Activated CD4-positive, CD25-positive, alpha-beta regulatory T cell treated with anti-CD3 and anti-CD28 coated beads, Interleukin-2, amount 50 U/mL, for 24 hours (primary cell): ENCODE measurements at places on chromosomes 5 and 9.
A peak's percentile ranks its signal among the peaks of the same experiment; 100 is the strongest.

DNA sequence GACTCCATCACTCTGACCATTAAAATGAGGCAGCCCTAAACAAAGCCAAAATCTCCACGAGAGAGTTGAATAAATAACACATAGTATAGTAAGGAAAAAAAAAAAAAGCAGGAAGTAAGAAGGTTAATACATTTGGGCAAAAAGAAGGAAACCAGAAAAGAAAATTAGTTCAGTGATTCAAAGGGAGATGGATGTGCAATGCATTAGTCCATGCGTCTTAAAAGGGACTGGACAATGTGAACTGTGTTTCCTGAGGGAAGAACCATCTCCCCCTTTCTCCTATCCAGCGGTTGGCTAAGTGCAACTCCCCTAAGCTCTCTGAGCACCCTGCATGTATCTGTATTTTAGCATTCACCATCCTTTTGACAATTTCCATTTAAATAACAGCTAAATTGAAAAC, 1.4 kb downstream of the ANKRA2 start:
- no peak for ATAC-seq

- no peak for ATAC-seq
Observed at GRCh38 chr5:92514896-92515295, 1066.1 kb downstream of the NR2F1-AS1 start.

DNA sequence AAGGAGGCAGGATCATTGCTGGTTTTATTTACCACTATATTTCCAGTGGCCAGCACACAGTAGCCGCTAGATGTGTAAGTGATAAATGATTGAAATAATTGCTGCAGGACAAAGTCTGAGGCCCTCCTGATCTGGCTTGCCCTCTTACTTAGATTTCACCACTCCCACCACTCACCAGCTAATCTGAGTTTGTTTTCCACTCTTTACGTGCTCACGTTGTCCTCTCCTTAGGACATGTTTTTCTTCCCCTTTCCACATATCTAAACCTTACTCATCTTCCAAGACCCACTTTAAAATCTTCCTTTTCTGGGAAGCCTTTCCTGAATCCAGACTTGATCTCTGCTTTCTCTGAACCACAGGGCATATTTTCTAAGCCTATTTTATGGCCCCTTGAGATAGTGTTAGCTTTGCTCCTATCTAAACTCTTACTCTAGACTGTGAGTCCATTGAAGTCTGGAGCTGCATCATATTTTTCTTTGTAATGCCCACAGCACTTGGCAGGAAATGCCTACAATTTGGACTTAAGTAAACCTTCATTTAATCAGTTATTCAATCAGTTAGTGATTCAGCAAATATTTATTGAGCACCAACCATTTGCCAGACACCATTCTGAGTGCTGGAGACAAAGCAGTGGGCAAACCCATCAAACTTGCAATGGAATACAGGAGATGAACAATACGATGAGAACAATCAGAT, 2.4 kb downstream of the TLR4 start:
- no peak for ATAC-seq

DNA sequence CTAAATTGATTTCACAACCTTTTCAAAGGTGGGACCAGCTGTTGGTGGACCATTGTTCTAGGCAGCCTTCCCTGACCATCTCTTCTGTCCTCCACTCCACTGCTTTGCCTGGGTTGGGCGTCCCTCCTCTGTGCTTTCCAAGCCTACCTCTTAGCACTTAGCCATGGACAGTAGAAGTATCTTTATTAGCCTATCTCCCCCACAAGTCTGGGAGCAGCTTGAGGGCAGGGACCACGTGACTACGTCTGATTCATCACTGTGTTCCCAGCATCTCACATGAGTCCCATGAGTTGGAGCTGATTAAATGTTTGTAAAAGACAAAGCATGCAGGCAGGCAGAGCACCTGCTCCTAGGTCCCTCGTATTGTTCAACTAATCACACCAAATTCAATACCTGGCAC, 20.9 kb downstream of the MORN5 start:
- ATAC-seq = no peak

DNA sequence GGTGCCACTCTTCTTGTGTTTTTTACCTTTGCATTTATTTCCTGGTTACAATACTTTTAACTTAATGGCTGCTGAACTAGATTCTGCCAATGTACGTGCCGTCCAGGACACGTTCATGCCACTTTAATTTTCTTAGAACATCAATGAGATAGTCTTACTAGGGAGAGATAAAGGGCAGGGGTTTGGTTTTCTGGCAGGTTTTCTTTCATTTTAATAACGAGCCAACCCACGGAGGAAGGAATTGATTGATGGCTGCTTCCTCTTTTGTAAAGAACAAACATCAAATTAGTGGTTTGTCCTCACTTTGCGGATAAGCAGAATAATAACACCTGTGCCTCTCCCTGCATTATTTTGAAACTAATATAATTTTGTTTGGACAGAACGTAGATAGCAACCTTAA, 135.7 kb downstream of the DOCK8 start:
- no peak for ATAC-seq

GRCh38 chr5:170597109-170597751, 93.4 kb downstream of the KCNIP1 start:
- peak; percentile 73 for ATAC-seq

GRCh38 chr5:52725065-52725746, 62.5 kb upstream of the ITGA1 start:
- peak; percentile 88 for ATAC-seq

- no peak for ATAC-seq
Observed at GRCh38 chr9:104907278-104907951, 20.5 kb downstream of the ABCA1 start.

DNA sequence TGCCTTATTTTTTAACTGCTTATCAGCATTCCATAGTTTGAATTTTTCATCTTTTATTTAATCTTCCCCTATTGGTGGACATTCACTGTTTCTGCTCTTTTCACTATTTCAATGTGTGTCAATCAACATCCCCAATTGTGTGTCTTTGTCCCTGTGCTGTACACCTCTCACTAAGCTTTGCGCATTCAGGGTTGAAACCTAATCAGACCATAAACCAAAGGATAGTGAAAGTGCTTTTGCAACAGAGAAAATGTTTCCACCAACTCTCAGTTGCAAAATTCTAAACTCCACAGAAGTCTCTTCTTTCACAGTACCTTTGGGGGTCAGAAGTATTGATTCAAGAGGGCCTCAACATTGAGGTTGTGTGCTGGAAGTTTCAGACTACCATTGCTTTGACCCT, 127.1 kb upstream of the SAP30L start:
- no peak for ATAC-seq

DNA sequence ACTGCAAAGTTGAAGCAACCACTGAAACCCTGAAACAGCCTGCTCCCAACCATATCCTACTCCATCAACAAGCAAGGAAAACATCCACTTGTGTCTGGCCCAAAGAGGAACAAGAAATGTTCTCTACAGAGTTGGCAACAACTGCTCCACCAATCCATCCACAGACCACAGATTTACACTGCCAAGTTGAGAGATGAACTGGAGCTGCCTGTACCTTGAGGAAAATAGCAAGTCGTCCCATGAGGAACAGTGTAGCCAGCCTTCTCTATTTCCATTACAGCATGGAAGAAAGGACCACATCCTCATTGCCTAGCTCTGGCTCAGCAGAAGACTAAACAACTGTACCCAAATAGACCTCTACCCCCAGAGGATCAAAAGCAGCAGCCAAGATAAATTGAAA, 60.4 kb downstream of the DEPDC1B start:
- no peak for ATAC-seq

DNA sequence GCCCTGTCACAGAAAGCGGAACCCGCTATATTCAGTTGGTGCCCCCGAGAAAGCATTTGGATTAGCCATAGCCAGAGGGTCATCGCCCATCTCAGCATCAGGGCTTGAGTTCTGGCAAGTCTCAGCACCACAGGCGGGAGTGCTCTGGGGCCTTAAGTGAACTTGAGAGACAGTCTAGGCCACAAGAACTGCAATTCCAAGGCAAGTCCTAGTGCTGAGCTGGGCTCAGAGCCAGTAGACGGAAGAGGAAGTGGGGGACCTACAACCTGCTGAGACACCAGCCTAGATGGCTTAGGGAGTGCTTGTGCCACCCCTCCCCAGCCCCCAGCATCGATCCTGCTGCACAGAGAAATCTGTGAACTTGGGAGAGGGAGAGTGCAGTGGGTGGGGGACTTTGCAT, 594.9 kb downstream of the CCDC171 start:
- ATAC-seq = no peak

- ATAC-seq = no peak
Observed at GRCh38 chr5:7615566-7616061, 219.7 kb downstream of the ADCY2 start.

DNA sequence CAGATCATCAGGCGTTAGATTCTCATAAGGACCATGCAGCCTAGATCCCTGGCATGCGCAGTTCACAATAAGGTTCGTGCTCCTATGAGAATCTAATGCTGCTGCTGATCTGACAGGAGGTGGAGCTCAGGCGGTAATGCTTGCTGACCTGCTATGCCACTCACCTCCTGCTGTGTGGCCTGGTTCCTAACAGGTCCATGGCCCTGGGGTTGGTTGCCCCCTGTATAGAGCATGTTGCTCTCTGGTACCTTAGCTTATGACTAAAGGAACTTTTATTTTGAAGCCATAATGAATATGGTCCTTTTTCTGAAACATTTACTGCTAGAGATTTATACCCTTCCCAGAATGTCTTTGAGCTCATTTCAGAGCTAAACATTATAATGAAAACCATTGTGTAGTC, 3.1 kb downstream of the MAN2A1 start:
- no peak for ATAC-seq

DNA sequence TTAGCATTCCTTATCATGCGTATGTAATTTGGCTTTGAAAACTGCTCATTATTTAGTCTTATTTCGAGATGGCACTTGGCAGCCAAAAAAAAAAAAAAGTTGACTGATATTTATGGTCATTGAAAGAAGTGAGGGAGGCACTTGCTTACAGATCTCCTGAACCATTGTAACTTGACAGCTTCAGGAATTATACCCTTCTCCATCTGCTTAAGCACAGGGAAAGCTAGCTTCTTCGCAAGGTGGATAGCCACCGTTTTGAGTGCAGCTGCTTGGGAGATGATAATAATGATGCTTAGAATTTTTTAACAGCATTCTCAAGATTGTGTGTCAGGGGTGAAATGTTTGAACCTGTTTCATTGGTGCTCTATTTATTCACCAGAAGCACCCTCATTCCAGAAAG, 116.1 kb downstream of the GIN1 start:
- no peak for ATAC-seq

DNA sequence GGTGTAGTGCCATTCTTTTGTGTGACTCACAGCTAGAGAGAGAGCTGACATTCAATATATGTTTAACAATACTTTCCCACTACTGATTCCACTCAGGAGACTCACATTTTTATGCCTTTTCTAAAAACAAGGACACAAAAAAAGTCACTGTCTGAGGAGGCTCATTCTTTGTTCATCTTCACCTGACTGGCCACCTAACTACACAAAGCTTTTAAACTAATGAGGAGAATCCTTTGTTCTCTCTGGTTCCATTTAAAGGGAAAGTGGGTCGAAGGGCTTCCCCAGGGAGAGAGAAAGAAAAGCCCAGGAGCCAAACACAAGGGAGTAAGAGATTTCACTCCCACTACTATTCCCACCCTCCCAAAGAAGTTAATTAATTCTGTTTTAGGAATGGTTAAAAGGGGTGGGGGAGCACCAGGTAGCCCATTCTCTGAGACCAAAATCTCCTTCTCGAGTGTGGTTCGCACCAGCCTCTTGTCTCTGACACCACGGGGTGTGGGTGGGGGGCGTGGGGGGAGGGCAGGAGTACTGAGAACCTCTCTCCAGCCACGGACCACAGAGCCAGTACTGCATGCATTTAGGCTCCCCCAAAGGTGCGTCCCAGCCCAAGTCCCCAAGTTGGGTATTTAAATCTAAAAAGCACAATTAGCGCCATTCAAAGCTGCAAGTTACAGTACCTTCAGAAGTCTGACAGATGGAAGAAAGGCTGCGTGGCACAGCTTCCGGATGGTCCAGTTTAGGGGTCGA, 747 bp downstream of the TRPM3 start:
- ATAC-seq = no peak

DNA sequence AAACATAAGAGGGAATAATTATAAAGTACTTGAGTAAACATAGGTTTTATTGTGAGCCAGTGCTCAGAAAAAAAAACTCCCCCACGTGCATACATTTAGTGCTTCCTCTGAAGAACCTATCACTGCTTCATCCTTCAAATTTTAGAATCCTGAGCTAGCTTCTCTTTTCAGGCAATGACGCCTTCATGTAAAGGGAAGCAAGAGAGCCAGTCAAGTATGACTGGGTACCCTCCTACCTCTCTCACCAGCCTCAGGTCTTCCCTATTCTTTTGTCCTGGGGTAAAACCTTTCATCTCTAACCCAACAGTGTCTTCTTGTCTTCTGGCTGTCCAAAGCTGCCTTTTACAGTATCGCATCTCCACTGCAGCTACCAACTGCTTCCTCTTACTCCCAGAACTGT, 32.0 kb downstream of the PLPP1 start:
- ATAC-seq = no peak

DNA sequence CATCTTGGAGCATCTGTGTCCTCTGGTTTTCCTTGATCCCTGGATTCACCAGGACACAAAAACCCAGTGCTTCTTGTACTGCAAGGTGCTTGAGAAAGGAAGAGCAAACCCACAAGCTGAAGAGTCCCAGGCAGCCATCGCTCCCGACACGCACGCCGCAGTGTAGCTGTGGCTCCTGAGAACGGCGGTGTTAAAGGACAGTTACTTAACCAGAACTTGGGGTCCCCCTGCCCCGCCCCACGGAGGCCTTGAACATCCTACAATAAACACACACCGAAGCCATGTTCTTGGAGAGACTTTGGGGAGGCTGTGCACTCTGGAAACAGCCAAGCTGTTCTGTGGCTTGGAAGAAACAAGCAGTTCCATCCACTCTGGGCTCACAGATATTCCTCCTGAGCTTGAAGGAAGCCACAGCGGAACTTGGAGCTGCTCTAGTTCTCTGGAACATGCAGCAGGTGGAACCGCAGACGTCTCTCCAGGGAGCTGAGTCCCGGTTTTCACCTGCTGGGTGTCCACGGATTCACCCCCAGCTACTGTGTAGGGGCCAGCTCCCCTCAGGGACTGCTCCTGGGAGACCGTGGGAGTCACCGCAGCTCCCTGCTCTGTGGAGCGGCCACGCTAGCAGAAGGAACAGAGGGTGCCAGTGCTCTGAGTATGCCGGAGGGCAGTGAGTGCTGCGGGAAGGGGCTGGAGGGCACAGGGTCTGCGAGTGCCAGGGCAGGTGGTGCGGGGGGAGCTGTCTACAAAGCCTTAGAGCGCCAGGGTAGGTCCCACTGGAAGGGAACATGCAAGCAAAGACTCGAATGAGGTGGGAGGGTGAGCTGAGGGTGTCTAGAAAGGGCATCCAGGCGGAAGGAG, 107.3 kb downstream of the ADAMTS2 start:
- no peak for ATAC-seq

DNA sequence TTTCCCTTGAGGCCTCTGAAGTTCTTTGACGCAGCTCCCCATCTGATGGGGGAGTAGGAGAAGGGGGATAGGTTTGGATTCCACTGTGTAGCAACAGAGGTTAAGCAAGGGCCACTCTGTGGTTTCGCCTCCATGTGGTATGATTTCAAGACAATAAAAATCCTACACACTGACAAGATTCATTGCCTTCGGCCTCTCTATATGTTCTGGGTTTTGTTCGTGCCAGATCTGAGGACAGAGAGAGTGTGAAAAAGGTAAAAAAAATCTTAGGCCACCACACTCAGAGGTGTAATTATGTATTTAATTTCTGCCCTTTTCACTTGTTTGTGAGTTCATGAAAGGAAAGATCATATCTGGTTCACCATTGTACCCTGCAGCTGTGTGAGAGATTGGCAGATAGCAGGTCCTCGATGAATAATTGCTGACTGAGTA, 715.2 kb upstream of the ZNF608 start:
- ATAC-seq = no peak
